Stimulated activated CD4-positive, alpha-beta T cell treated with anti-CD3 and anti-CD28 coated beads, Interleukin-1b, Interleukin-23, amount 100 ng/mL, for 1 hour (primary cell): ENCODE measurements at places on chromosomes 11 and 22.

DNA sequence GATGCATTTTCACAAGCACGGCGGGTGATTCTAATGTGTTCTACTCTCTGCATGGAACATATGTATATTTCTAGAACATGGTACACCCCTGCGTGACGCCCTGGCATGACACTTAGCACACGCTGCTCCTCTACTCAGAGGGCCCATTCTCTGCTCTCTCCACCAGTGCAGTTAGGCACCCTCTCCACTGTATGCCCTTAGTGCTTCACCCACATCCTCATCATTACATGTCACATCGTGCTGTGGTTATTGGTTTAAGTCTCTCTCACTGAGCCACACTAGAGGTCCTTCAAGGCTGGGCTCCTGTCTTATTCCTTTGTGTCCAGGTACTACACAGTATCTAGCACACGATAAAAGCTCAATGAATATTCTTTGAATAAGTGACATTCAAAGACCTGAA is 16.7 kb downstream of the TMPRSS13 start:
- no peak for DNase-seq

GRCh38 chr11:79434283-79434682 is 6.5 kb downstream of the TENM4 start:
- no peak for DNase-seq

GRCh38 chr22:28958611-28959010 is 75.2 kb downstream of the ZNRF3 start:
- no peak for DNase-seq

DNA sequence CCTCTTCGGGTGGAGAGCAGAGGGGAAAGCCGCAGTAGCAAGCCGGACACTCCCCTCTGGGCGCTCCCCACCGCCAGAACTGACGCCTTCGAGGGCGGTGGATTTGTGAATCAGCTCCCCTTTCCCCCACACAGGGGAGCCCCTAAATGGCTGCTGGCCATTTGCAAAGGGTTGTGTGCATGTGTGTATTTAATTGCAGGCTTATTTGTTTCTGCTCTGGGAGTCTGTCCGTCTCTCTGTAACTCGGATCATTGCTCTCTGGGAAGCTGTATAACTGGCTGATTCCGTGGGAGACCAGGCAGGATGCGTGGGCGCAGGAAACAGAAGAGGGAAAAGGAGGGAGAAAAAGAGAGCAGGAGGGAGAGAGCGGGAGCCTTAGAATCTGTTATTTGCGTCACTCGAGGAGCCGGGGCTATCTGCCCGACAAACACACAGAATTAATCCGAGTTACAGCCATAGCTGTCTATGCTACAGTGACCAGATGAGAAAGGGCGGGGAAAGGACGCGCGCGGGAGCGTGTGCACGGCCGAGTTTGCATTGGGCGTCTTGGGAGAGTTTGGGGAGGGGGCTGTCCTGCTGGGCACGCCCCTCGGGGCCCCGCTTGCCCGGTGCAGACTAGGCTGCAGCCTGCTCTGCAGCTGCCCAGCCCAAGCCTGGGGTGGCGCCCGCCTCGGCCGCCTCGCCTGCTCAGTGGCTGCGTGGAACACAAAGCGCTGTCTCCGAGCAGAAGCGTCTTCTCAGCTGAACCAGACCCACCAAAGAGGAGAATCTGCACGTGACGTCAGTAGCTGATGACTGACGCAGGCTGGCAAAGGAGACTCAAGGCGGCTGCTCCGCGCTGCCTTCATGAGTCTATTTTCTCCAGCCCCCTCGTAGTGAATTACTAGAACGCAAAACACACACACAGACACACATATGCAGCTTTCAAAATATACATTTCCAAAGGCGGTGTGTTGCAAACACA is 105.3 kb upstream of the HSD17B12 start:
- no peak for DNase-seq

- DNase-seq: no peak
These were observed 42.2 kb upstream of the FAM181B start for GRCh38 chr11:82775736-82776346.

DNA sequence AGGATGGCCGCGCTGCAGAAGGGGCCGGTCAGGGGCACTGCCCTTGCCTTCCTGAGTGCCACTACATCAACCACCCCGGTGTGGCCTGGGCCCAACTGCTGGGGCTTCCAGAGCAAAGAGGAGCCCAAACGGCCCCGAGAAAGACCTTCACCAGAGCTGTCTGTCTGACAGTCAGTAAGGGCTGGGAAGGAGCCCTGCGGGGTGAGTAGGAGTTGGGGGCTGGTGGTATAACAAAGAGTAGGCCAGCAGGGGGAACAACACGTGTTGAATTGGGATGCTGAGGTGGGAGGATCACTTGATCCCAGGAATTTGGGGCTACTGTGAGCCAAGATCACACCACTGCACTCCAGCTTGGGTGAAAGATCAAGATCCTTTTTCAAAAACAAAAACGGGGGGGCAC is 3.9 kb downstream of the GSTT4 start:
- DNase-seq: no peak

DNA sequence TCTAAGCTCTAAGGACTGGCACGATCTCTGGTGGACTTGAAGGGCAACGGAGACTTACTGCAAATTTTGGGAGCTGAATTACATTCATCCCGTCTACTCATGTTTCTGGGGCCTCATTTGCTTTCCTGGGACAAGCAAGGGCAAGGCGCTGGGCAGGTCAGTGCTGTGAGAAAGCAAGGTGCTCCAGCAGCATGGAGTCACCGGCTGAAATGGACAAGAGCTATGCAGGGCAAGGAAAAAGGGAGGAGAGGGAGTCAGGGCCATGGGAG is 25.6 kb downstream of the FLI1 start:
- DNase-seq: no peak

- no peak for DNase-seq
These were observed 57.6 kb upstream of the NECTIN1 start for GRCh38 chr11:119786431-119787073.

DNA sequence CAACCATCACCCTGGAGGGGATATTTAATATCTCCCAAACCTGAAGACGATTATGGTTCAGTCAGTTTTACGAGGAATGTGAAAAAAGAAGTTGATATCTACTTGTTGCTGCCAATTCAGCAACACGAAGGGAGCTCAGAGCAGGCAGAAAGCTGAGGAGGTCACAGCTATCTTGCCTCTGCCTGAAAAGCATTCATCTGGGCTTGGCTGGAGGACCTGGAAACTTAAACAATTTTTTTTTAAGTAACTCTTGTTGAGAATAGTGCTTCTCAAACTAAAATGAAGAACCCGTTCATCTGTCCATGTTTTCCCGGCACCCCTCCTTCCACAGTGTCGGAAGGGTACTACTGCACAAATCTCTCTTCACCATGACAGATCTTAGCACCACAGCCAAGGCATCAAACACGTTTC is 98.9 kb downstream of the MICAL3 start:
- DNase-seq: no peak

- DNase-seq: no peak
These were observed 351.8 kb downstream of the CASP12 start for GRCh38 chr11:104546501-104546900.

DNA sequence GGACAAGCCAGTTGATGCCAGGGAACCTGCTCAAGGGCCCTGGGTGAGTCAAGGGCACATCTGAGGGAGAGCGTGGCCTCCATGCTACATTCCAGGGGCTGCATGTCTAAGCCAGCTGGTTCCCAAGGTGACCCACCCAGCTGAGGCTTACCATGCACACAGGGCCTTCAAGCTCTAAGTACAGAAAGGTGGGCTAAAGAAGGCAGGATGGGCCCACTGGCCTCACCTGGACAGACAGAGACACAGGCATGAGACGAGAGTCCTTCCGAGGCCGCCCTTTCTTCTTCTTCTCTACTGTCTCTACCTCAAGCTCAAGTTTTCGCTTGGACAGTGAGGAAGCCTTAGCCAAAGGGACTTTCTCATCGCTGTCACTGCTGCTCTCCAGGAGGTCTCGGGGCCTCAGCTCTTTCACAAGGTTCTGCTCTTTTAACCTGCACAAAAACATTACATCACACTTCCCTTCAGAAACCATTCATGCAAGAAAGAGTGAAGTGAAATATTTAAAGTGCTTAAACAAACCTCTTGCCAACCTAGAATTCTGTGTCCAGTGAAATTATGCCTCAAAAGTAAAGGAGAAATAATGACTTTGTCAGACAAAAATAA is 69.9 kb downstream of the HIRA start:
- no peak for DNase-seq

DNA sequence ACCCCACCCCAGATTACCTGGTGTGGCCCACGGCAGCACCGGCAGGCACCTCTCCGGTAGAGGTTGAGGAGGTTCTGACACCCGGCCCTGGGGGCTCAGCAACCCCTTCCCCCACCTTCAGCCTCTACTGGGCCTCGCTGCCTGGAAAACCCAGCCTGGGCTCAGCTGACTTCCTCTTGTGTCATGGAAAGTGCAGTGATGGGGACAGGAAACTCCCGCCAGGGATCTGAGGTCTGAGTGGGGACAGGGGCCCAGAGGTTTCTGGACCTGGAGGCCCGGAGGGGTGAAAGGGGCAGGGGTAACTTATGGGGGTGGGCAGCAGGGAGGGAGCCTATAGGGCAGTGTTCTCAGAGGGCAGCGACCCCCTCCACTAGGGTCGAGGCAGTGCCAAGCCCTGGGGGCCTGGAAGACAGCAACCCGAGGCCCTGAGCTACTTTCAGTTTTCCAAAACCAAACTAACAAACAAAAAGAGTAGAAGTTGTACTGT is 10.0 kb upstream of the CD5 start:
- DNase-seq: no peak

- DNase-seq: no peak
These were observed 7.8 kb upstream of the ADAMTS8 start for GRCh38 chr11:130436171-130436570.

DNA sequence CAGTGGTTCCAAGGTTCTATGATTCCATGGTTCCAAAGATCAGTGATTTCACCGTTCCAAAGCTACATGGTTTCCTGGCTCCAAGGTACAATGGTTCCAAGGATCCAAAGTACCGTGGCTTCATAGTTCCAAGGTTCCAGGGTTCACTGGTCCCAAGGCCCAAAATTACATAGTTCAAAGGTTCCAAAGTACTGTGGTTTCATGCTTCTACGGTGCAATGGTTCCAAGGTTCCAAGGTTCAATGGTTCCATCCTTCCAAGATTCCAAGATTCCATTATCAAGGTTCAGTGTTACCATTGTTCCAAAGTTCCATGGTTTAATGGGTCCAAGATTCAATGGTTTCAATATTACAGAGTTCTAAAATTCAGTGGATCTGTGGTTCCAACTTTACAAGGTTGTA is 43.0 kb upstream of the SEPTIN5 start:
- no peak for DNase-seq

- no peak for DNase-seq
These were observed 13.7 kb upstream of the RAB38 start for GRCh38 chr11:88188932-88189253.

DNA sequence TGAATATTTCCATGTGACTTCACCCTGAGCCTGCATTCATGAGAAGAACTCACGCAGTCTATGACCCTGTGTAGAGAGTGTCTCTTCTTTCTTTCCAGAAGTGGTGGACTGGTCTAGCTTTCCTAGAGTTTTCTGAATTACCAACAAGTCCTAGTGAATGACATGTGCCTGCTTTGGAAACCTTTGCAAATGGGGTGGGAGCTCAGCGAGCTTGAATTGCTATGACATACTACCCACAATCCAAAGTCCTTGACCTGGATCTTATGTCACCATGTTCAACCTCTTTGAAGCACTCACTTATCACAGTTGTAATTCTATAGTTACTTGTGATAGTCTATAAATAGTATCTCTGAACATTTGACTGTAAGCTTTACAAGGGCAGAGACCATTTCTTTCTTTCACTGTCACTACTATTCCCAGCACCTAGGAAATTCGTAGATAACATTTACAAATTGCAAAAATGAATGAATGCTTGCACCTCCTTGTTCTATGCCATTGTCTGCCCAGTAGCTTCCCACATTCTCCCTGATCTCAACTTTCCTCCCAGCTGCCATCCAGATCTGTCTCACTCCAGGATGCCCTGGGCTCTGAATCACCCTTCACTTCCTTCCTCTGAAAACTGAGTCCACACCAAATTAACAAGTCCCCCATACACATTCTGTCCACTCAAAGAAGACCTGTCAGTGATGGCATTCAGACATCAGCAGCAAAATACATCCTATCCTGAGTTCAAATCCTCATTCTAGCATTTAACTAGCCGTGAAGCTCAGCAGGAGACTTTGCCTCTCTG is 201.9 kb upstream of the SESN3 start:
- DNase-seq: no peak

GRCh38 chr11:123020968-123021367 is 39.3 kb upstream of the BSX start:
- no peak for DNase-seq

DNA sequence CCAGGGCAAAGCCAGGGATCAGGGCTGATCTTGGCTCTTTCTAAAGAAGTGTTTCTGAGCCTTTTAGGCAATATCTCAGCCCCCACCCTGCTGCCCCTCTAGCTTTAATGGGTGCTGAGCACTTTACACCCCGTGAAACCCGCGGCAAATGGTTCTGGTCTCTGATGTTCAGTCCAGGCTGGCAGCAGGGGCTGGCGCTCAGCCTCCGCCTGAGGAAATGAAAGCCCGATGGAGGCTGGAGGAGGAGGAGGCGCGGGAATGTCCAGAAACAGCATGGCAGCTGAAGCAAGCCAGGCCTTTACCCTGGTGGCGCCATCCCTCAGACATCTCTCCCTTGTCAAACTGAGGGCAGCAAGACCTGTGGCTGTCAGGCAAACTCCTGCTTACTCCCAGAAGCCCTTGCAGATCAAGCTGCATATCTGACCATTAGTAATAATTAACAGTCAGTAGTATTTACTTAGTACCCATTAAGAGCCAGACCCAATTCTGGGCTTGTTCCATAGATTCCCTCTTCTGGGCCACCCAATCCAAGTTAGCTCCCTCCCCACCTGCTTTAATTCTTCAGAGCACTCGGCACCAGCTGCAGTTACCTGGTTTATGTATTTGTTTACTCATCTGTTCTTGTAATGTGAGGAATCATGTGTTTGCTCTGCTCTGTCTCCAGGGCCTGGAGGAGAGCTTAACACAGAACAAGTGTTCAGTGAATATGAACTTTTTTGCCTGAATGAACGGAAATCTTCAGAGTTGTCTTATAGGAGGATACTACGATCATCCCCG is 15.0 kb upstream of the ALX4 start:
- no peak for DNase-seq

DNA sequence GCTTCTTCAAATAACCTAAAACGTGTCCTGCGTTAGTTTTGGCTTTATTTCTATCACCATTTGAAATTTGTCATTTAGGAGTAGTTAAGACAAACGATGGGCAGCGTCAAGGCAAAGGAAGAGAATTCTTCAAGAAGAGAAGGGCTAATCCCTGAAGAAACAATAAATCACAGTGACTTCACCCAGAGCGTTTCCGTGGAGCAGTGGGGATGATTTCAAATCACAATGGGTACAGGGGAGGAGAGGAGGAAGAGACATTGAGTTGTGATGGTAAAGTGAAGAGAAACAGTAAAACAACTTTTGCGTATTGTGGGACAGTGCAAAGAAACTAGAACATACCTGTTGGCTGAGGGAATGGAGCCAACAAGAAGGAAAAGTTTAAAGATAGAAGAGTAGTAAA is 9.7 kb downstream of the PDGFD start:
- no peak for DNase-seq

GRCh38 chr11:124707829-124708228 is 31.9 kb upstream of the NRGN start:
- DNase-seq: no peak

DNA sequence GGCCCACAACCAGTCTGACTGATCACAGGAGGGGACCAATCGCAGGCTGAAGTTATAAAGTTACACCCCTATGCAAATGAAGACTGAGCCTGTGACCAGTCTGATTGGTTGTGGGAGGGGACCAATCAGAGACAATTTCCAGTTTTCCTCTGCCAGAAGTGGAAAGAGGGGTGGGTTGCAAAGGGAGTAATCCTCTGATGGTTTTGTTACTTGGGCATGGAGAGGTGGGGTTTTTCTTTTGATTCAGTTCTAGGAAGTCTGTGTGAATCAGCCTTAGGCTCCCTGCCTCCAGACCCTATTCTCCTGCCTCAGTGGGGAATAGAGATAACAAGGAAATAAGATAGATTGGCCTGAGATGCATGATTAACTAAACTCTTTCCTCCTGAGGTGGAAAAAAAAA is 9.9 kb downstream of the OR6M1 start:
- no peak for DNase-seq
